ENCODE measurements at places on chromosomes 6 and 20. TPM values are rescaled to one million over a fixed set of nuclear protein-coding genes. Genes with fewer than 3 reads are reported as not detected.
A peak's percentile ranks its signal among the peaks of the same experiment; 100 is the strongest.

The RSPO4 gene
- 0.28 TPM for polyA plus RNA-seq

The AKIRIN2 gene
- 37.2 TPM for polyA plus RNA-seq

The SLA2 gene
- 0.24 TPM for polyA plus RNA-seq

The SLC26A8 gene
- polyA plus RNA-seq, result 0.27 TPM

The OPRL1 gene
- polyA plus RNA-seq, result 1.1 TPM

The SLC35F1 gene
- polyA plus RNA-seq, result 2.2 TPM

The SEMG1 gene
- not detected for polyA plus RNA-seq

DNA sequence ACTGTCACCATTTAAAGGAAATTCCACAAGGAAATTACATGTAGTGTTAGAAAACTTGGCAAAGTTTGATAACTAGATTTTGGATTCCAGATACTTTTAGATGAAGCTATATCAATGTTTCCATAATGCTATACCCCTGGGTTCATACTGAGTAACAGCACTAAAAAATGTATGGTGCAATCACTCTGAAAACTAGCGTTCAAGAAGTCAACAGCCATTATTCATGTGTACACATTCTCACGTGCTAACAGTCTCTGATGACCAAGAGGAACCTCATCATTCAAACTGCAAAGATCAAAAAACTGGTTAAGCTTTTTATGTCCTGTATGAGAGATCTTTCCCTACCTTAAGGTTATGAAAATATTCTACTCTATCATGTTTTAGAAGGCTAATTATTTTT lies 197.6 kb downstream of the GMDS start:
- no peak overlapping the region for H3K4me3 ChIP-seq
- no peak overlapping the region for H3K27ac ChIP-seq

DNA sequence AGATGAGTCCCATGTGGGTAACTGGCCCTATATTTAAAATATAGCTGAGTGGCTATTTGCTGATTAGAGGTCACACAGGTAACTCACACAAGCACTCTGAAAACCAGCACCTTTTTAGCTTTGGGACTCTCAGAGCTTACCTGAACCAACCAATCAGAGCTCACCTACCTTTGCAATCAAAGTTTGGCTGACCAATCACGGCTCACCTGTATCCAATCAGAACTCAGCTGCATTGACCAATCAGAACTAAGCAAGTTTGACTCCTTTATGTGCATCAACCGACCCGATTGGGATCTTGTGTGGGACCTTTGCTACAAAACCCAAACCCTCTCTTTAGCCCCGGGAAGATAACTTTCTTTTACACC lies 106.8 kb upstream of the NXT1 start:
- H3K36me3 ChIP-seq, result no peaks in the 10 kb centered on the region
- DNase-seq, result no peak
- H3K27me3 ChIP-seq, result peaks cover 4% of the 10 kb centered on the region
- peaks cover 4% of the 10 kb centered on the region for H3K4me1 ChIP-seq

DNA sequence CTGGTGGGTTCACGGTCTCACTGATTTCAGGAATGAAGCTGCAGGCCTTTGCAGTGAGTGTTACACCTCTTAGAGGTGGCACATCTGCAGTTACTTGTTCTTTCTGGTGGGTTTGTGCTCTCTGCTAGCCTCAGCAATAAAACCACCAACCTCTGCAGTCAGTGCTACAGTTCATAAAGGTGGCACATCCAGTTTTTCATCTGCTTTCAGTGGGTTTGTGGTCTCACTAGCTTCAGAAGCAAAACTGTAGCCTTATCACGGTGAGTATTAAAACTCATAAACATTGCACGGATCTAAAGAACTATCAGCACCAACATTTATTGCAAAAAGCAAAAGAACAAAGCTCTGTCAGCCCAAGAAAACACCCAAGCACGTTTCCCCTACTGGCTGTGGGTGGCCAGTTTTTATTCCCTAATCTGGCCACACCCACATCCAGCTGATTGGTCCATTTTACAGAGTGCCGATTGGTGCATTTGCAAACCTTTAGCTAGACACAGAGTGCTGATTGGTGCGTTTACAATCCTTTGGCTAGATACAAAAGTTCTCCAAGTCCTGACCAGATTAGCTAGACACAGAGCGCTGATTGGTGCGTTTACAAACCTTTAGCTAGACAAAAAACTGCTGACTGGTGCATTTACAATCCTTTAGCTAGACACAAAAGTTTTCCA lies 3.4 kb upstream of the TMEM14C start:
- H3K4me3 ChIP-seq, result peak overlapping the region; percentile 52
- peaks cover 2% of the 10 kb centered on the region for H3K36me3 ChIP-seq
- H3K4me1 ChIP-seq, result peaks cover 18% of the 10 kb centered on the region
- no peak for DNase-seq
- no peak overlapping the region for H3K27ac ChIP-seq
- H3K27me3 ChIP-seq, result no peaks in the 10 kb centered on the region

GRCh38 chr20:48686238-48687116 lies 141.3 kb downstream of the PREX1 start:
- peak; percentile 76 for DNase-seq
- no peaks in the 10 kb centered on the region for H3K27me3 ChIP-seq
- H3K4me1 ChIP-seq, result peaks cover 65% of the 10 kb centered on the region
- H3K4me3 ChIP-seq, result no peak overlapping the region

DNA sequence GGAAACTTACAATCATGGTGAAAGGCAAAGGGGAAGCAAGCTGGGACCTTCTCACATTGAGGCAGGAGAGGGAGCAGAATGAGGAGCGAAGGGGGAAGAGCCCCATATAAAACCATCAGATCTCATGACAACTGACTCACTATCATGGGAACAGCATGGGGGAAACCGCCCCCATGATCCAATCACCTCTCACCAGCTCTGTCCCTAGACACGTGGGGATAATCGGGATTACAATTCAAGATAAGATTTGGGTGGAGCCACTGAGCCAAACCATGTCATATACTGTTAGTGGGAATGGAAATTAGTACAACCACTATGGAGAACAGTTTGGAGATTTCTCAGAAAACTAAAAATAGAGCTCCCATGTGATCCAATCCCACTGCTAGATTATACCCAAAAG lies 163.7 kb downstream of the MANEA start:
- no peaks in the 10 kb centered on the region for H3K36me3 ChIP-seq
- no peak overlapping the region for H3K27ac ChIP-seq
- no peak for DNase-seq
- no peaks in the 10 kb centered on the region for H3K27me3 ChIP-seq

DNA sequence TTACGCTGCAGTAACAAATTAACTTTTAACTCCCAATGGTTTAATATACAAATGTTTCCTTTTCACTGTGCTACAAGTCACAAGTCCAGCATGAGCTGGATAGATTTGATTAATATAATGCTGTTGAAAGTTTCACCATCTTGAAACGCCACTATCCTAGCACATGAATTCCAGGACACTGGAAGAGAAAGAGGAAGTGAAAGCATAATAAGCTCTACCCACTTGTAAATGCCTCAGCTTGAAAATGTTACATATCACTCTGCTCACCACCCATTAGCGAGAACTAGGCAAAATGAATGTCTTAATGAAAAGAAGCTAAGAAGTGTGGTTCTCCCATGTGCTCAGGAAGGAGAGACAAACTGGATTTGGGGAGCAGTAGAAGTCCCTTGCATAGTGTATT lies 46.9 kb downstream of the PCSK2 start:
- H3K27ac ChIP-seq, result no peak overlapping the region
- no peaks in the 10 kb centered on the region for H3K27me3 ChIP-seq
- no peaks in the 10 kb centered on the region for H3K4me1 ChIP-seq
- no peak for DNase-seq
- H3K36me3 ChIP-seq, result no peaks in the 10 kb centered on the region

DNA sequence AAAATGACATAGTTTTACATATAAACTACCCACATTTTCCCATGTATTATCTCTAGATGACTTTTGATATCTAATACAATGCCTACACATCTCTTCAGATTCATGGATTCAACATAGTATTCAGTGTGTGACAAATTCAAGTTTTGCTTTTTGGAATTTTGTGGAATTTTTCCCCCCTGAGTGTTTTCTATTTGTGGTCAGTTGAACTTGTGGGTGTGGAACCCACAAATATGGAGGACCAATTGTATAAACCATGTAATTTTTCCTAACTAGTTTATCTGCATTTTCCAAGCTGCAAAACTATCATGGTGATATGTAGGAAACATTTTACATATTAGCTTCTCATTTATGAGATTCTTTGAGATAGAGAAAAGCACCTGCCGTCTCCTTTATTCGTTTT lies 374.3 kb upstream of the SOX4 start:
- no peak overlapping the region for H3K4me3 ChIP-seq
- no peak for DNase-seq
- peaks cover 4% of the 10 kb centered on the region for H3K36me3 ChIP-seq
- H3K4me1 ChIP-seq, result no peaks in the 10 kb centered on the region
- no peak overlapping the region for H3K27ac ChIP-seq

DNA sequence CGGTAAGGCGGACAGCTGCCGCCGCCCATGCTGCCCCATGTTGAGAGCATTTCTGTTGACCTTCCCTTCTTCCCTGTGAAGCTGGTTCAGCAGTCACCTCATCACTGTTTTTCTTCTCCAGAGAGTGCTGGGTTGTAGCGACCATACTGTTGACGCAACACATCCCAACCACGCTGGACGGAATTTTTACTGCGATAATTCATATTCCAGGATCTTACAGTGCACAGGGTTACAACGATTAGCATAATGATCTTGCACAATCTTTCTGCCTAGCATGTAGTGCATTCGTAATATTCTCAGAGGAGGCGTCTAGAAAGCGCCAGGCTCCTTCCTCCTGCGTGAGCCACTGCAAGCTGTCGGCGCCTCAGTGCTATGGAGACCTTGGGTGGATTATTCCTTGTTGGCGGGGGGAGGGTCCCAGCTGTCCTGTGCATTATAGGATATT lies 137.0 kb downstream of the MTHFD1L start:
- H3K4me1 ChIP-seq, result peaks cover 31% of the 10 kb centered on the region
- H3K27me3 ChIP-seq, result no peaks in the 10 kb centered on the region
- peak overlapping the region; percentile 84 for H3K27ac ChIP-seq
- H3K4me3 ChIP-seq, result no peak overlapping the region

DNA sequence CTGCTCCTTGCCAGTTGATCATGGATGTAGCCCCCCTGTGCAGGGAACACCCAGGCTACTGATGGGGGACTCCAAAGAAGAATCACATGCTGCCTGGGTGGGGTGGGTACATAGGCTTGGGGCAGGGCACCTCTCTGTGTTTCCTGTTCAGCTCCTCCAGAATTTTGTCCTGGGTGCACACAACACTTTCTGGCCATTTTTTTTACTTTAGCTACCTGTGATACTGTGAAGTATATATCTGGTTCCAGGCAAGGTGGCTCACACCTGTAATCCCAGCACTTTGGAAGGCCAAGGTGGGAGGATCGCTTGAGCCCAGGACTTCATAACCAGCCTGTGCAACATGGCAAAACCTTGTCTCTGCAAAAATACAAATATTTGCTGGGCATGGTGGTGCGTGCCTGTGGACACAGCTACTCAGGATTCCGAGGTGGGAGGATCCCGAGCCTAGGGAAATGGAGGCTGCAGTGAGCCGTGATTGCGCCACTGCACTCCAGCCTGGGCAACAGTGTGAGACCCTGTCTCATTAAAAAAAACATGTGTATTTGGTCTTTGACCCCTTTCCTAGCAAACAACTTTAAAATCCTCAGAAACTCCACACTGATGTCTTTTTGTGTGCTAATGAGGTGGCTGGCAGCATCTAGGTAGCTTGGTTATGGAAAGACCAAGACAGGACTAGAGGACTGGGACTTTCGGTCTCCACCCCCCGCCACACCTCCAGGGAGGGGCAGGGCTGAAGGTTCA lies 14.1 kb downstream of the SLC4A11 start:
- peaks cover 32% of the 10 kb centered on the region for H3K36me3 ChIP-seq
- peaks cover 16% of the 10 kb centered on the region for H3K4me1 ChIP-seq
- H3K27me3 ChIP-seq, result no peaks in the 10 kb centered on the region
- H3K4me3 ChIP-seq, result no peak overlapping the region

DNA sequence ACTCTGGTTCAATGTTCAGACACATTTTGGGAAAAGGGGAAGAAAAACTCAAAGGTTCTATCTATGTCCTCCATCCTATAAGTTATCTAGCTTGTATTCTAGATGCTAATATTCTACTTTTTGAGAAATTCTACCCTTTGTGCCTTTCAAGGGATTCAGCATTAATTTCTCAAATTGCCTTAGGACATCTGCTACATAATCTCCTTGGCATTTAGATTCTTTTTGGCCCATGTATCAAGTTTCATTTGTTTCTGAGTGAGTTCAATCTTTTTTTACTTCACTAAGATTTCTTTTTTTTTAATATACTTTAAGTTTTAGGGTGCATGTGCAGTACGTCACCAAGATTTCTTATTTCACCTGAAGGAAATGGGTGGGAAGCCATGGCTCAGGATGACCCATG lies 232.7 kb upstream of the TENT5A start:
- no peaks in the 10 kb centered on the region for H3K27me3 ChIP-seq
- no peak overlapping the region for H3K4me3 ChIP-seq
- no peak overlapping the region for H3K27ac ChIP-seq
- H3K36me3 ChIP-seq, result no peaks in the 10 kb centered on the region
- no peaks in the 10 kb centered on the region for H3K4me1 ChIP-seq
- no peak for DNase-seq

DNA sequence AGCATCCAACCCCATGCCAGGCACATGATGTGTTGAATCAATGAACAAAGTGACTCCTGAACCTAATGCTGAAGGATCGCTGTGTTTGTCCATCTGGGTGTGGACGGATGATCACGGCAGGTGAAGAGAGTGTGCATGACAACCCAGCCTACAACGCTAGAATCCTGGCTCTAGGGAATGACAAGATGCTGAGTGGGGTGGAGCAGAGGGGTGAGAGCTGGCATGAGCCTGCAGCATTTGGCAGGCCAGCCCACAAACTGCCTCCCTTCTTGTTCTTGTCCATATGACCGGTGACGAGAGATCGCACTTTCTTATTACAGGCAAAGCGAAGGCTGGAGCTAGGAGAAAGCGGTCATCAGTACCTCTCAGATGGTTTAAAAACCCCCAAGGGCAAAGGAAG lies 54.7 kb upstream of the CDKAL1 start:
- peaks cover 6% of the 10 kb centered on the region for H3K36me3 ChIP-seq
- no peaks in the 10 kb centered on the region for H3K4me1 ChIP-seq
- H3K4me3 ChIP-seq, result no peak overlapping the region
- DNase-seq, result no peak
- H3K27ac ChIP-seq, result no peak overlapping the region

DNA sequence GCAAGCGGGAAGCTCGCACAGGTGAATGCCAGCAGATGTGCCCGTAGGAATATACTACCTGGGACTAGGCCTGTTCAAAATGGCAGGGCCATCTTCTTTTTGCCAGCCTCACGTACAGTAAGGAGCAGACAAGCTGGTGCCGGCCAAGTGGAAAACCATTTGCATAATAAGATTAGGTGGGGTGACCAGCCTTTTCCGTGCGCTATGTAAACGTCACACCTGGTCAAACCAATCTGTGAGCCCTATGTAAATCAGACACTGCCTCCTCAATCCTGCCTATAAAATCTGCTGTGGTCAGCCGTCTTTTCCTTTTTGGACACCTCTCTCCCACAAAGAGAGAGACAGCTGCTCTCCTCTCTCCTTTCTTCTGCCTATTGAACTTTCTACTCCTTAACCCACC lies 60.8 kb upstream of the TMEM30A start:
- peaks cover 12% of the 10 kb centered on the region for H3K4me1 ChIP-seq
- H3K36me3 ChIP-seq, result peaks cover 3% of the 10 kb centered on the region
- no peak overlapping the region for H3K27ac ChIP-seq
- H3K27me3 ChIP-seq, result peaks cover 3% of the 10 kb centered on the region
- no peak overlapping the region for H3K4me3 ChIP-seq

- no peak for DNase-seq
- no peaks in the 10 kb centered on the region for H3K4me1 ChIP-seq
- H3K27me3 ChIP-seq, result no peaks in the 10 kb centered on the region
- no peaks in the 10 kb centered on the region for H3K36me3 ChIP-seq
- H3K27ac ChIP-seq, result no peak overlapping the region
These were observed 20.5 kb downstream of the CLVS2 start for GRCh38 chr6:123016431-123017103.

GRCh38 chr6:92777146-92777740 lies 642.1 kb downstream of the EPHA7 start:
- no peak overlapping the region for H3K27ac ChIP-seq
- no peak overlapping the region for H3K4me3 ChIP-seq
- peak; percentile 73 for DNase-seq
- H3K27me3 ChIP-seq, result no peaks in the 10 kb centered on the region
- no peaks in the 10 kb centered on the region for H3K36me3 ChIP-seq
